ENCODE measurements at places on chromosomes 5 and 9.

- no peak for DNase-seq
Measured at GRCh38 chr5:38163636-38164237, 94.6 kb upstream of the EGFLAM start.

GRCh38 chr5:107468276-107468675 is 202.5 kb downstream of the EFNA5 start:
- no peak for DNase-seq

GRCh38 chr9:107299437-107299836 is 16.4 kb downstream of the RAD23B start:
- no peak for DNase-seq

- no peak for DNase-seq
Measured at GRCh38 chr9:87109851-87110250, 162.5 kb upstream of the GAS1 start.

GRCh38 chr9:126295082-126295477 is 31.5 kb upstream of the MVB12B start:
- no peak for DNase-seq

GRCh38 chr9:134371731-134372130 is 45.5 kb downstream of the RXRA start:
- no peak for DNase-seq

GRCh38 chr5:179930788-179931473 is 23.2 kb upstream of the TBC1D9B start:
- no peak for DNase-seq

GRCh38 chr5:138338411-138339090 is 485 bp downstream of the FAM53C start:
- no peak for DNase-seq

- DNase-seq: no peak
Measured at GRCh38 chr9:114779352-114779845, 26.4 kb downstream of the TNFSF15 start.

DNA sequence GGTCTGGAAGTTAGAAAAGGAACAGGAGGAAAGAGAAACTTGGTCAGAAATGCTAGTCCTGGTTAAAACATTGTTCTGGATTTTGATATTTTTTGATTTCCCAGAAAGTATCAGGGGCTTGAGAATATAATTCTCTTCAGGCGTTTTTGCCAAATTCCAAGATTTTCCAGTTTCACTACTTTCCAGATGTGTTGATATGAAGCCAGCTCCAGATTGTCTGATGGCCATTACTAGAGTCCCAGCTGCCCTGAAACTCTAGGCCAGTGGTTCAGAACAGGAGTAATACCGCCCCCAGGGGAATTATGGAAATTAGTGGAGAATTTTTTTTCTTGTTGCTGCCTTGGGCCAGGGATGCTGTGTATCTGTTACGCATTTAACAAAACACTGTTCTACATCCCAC is 88.6 kb downstream of the KCNN2 start:
- no peak for DNase-seq

GRCh38 chr5:35282810-35283209 is 52.5 kb upstream of the PRLR start:
- no peak for DNase-seq

DNA sequence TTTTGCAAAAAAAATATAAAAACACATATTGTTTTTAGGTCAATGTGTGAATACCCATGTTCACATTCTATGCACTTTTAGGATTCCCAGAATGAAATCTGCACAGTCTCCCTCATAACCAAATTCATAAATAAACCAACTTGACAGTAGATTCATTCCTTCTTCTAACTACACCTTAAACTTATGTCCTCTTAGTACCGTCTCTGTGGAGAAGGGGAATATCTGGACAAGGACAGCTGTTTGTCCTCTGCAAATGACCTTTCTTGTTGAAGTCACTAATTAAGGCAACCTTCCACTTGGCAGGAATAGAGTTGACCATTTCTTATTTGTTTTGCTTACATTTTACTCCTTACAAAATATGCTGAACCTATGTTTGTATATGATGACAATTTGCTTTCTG is 71.1 kb downstream of the FBN2 start:
- no peak for DNase-seq

DNA sequence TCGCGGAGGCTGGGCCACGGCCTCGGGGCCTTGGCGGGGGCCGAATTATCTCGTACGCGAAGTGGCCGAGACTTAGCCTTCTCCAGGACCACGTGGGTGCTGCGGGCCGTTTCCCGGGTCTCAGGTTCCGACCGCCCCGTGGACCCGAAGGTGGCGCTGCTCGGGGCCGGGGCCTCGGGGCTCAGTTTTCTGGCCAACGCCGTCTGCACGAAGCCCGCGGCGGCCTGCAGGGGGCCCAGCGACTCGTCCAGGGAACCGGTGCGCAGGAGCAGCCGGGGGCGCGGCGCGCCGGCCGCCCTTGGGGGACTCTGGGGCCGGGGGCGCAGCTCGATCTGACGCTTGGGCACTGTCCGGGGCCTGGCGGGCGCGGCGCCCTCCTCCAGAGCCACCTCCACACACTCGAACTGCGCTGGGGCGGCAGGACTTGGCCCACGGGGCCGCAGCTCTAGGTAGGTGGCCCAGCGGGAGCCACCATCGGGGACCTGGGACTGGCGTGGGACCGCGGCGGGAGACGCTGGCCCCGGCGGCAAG is 716 bp downstream of the PROB1 start:
- DNase-seq: no peak

- no peak for DNase-seq
Measured at GRCh38 chr9:92438900-92439526, 14.7 kb upstream of the OMD start.

All from GM12892 (cell line).